Stimulated activated CD8-positive, alpha-beta memory T cell treated with anti-CD3 and anti-CD28 coated beads, Interleukin-12 subunit alpha, Interleukin-12 subunit beta, amount 100 ng/mL, for 4 hours (primary cell): ENCODE measurements at places on chromosomes 12 and 14.

DNA sequence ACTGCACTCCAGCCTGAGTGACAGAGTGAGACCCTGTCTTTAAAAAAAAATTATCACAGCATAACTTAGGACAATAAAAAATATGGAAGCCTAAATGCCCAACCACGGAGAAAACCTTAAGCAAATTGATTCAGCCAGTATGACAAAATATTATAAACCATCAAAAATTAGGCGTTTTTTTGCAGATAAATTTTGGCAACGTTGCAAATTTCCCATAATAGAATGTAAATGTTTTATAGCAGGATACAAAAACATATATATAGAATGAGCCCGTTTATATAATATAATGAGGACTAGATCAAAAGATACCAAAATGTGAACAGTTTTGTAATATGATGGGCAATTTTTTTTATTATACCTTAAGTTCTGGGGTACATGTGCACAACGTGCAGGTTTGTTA, 6.8 kb upstream of the EML5 start:
- DNase-seq: no peak

- no peak for DNase-seq
Observed at GRCh38 chr14:70188659-70189455, at the start of gene SLC8A3. SLC8A3 (minus strand) TSS chr14:70188951; CDS start chr14:70168422, 20,529 bp downstream.

- no peak for DNase-seq
Observed at GRCh38 chr14:67391268-67391667, 20.7 kb downstream of the PLEK2 start.

DNA sequence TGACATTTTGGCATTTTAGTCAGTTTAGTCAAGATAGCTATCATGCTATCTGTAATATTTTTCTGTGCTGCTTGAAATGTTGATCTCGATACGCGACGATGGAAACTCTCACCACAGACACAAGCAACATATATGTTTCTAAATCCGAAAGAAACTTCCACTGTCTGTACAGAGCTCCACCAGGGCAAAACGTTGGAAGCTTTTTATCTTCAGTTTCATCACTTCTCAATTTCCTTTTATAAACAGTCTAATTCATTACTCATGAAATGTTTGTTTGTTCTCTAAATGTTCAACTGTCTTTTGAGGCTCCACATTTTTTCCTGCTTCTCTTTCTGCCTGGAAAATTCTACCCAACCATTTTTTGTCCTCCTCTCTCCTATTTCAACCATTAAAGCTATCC, 737.6 kb downstream of the SLC16A7 start:
- DNase-seq: no peak

- DNase-seq: no peak
Observed at GRCh38 chr14:28944605-28945004, 178.0 kb downstream of the FOXG1 start.
